ENCODE measurements at places on chromosomes 13 and 19.
A peak's percentile ranks its signal among the peaks of the same experiment; 100 is the strongest.

GRCh38 chr19:43595605-43595998 lies 332 bp downstream of the IRGQ start:
- no peak for DNase-seq

GRCh38 chr13:114103801-114104654 lies 28.4 kb downstream of the RASA3 start:
- peak; percentile 29 for DNase-seq

GRCh38 chr19:12987781-12988180 lies 7.5 kb upstream of the NFIX start:
- DNase-seq, result no peak

- no peak for DNase-seq
These were observed 19.7 kb upstream of the GTF3A start for GRCh38 chr13:27404680-27405079.

DNA sequence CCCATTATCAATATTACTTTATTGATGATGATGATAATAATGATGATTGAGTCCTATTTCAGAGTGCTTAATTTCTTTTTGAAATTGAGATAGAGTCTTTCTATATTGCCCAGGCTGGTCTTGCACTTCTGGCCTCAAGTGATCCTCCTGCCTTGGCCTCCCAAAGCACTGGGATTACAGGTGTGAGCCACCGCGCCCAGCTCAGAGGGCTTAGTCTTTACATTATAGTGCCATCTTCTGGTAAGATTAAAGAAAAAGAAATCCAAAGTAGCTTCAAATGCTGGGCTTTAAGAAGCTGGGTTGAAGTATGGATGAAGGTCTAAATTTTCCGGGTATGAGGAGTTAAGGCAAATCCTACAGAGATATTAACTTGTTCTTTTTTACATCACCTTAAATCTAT lies 3.4 kb upstream of the ZNF333 start:
- DNase-seq, result peak; percentile 42

DNA sequence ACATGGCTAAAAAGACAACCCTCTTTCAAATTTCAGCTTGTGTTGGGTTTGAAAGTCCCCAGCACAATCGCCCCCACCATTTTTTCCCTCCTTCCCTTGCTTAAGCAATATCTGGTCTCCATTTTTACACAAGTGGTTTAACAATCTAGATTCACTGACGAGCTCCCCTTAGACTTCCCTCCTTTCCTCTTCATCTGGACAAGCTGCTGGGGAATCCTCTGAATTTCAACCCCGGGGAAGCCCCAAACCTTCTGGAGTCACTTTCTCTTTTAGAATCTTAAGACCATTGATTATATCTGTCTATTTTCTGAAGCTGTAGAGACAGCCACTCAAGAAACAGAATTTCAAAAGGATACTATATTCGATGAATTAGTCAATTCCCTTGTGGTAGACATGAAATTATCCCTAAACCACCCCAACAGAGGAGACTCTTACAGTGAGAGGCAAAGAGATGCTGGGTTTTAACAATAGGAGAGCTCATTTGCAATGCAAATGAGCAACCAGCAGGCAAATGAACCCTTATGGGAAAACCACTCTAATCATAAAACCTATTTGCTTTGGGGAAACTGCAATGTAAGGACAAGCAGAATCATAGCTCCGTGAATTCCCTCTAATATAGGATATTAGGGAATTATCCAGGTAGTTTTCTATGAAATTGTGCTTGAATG lies 78.9 kb downstream of the TEX26 start:
- no peak for DNase-seq

- no peak for DNase-seq
These were observed 2.4 kb downstream of the CD320 start for GRCh38 chr19:8305798-8306197.

DNA sequence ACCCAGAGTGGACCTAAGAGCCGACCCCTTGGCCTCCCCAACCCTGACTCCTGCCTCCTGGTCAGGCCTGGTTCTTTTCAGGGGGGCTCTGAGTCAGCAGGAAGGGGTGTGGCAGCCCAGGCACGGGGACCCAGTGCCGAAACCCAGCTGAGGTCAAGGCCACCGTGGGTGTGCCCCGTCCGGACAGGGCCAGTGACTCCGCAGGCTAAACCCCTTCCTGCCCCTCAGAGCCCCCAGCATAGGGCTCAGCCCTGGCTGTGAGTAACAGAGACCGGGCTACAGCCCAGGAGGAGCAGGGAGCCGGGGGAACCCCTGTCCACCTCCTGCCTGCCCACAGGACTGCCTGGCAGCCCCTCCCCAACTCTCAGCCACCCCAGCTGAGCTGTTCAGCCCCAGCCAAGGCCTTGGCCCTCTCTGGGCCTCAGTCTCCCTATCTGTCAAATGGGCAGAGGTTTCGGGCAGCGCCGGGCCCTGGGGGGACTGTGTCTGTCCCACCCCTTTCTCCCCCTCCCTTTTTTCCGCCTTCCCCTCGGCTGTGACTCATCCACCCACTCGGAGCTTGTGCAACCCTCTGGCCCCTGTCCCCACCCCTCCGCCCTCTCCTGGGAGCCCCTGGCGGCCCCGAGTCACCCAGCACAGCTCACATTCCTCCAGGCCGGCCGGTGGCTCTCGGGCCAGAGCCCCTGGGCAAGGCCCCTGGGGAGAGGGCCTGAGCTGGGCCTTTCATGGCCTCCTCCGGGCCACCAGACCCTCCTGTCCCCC lies 8.6 kb downstream of the ZBTB7A start:
- DNase-seq, result peak; percentile 80

DNA sequence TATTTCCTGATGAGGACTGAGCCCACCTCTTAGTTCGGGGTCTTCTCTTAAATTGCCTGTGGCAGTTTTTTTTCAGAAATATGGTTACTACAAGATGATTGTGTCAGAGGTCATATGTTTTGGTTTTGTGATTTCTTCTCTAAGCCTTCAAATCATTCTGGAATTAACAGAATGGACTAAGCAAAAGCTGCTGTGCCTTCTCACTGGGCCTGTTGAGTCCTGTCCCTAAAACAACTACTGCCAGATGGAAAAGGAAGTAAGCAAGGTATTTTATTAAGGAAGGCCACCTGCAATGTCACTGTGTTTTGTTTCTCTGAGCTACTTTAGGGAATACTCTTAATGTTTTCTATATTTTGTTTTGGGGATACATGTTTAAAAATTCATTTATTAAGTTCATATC lies 470.8 kb downstream of the PCDH20 start:
- DNase-seq, result no peak

DNA sequence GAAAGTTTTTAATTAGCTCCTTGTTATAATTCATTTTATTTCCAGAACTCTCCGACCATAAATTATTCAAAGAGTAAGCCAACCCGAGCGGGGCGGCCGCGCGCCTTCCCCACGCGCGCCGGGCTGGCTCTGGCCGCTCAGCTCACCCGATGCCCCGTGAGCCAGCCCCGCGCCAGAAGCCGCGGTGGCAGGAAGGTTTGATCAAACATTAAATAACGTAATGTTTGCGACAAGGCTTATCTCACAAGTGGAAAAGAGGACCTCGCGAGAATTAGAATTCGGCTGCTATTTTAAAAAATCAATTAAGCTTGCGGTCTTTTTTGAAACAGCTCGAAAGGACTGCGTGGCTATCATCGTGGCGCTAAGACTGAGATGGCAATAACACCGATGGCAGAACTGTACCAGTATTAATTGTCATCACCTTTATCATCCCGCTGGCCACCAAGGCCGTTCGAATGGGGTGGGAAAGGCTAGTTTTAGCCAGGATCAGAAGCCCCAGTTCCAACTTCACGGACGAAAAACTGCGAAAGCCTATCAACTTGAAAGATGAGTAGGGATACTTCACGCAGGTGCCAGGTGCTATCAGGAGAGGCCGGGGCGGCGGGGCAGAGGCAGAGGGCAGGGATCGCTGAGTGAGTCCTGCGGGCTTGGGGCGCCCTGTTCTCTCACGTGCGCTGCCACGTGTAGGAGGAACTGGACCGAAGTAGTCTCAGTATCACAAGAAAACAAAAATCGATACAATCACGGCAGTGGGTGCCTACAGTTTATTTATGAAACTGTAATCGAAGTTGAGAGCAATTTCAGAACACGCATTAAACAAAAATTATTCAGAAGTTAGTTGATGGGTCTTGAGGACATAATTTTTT lies 6.4 kb downstream of the POU4F1 start:
- no peak for DNase-seq

GRCh38 chr13:48575031-48575430 lies 42.2 kb upstream of the RCBTB2 start:
- DNase-seq, result no peak

- no peak for DNase-seq
These were observed 4.4 kb downstream of the PLEKHJ1 start for GRCh38 chr19:2231621-2232221.

DNA sequence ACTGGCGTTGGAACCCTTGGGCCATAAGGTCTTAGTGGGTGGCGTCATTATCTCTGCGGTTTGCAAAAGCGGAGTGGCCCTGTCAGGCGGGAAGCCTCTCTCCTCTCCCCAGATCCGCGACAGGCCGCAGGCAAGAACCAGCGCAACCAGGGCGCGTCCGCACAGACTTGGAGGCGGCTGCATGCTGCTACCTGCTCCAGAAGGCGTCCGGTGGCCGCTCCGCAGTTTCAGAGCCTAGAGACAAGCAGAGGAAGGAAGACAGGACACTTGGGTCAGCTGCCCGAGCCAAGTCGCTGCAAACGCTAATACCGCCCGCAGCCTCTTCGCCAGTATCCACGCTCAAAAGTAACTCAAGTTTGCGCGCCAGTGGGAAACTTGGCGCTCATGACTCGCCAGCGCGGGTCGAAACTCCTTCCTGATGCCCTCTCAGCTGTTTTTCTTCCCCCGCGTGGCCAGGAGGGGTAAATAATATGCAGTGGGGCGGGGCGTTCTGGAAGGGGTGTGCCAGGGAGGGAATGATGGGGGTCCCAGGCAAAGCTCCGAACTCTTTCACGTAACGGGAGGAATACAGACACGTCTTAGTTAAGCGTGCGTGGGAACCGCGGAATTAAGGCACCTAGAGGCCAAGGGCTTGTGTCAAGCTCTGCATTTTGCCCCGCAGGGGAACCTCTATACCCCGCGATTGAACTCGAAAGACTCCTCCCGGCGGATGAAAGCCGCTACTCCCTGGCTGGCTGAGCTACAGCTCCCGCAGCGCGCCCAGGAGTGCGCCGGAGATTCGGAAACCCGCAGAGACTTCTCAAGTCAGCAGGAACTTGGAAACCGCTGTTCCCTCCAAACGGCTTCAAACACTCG lies at the start of gene EDNRB:
Gene EDNRB (minus strand): TSS at position 441 of the 855 bp plus-strand sequence. CDS start 258 bp downstream, at position 183.
- peak; percentile 29 for DNase-seq

GRCh38 chr19:55907286-55907685 lies 24.9 kb downstream of the NLRP13 start:
- DNase-seq, result no peak

GRCh38 chr13:100235311-100235901 lies 146.5 kb downstream of the PCCA start:
- no peak for DNase-seq

GRCh38 chr13:75633285-75633684 lies 2.8 kb upstream of the LMO7 start:
- DNase-seq, result no peak

- no peak for DNase-seq
These were observed 1.7 kb downstream of the ANO8 start for GRCh38 chr19:17332677-17333581.

DNA sequence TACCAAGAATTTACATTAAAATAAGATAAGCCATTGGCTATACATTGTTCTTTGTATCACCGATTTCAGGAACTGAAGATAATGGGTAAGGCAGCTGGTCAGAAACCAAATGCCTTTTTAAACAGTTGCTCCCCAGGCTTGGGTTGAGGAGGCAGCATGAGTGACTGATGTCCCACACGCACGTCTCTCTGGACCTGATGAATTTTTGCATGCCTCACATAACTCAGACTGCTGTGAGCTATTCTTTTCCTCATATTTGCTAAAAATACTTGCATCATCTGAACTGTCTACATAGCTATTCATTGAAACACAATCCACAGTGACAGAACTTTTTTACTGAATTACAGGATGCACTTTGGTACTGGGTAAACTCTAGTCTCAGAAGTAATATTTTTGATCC lies 123.6 kb upstream of the MAB21L1 start:
- no peak for DNase-seq

- DNase-seq, result no peak
These were observed 232.2 kb downstream of the TUBA3C start for GRCh38 chr13:18949489-18949761.

- DNase-seq, result peak; percentile 74
These were observed 6.7 kb upstream of the ZNF761 start for GRCh38 chr19:53424968-53425597.

GRCh38 chr13:59744747-59745391 lies 418.9 kb downstream of the DIAPH3 start:
- DNase-seq, result no peak

GRCh38 chr19:12695997-12696365 lies 450 bp downstream of the FBXW9 start:
- DNase-seq, result no peak

GRCh38 chr13:95533545-95534160 lies 18.9 kb upstream of the CLDN10 start:
- no peak for DNase-seq

DNA sequence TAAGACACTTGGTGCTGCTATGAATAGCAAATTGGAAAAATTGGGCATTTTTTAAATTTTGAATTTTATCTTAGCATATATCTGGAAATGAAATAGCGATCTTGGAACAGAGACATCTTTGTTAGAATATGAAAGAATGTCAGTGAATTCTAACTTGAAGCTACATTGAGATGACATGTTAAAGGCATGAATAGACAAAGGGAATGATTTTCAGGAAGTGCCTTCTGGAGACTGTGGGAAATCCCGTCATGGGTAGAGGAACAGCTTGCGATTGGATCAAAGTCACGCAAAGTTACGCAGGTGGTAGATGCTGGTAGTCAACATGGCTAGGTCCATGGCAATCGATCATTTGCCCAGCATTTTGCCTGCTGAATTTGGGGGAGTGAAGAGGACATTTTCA lies 43.5 kb downstream of the LRCH1 start:
- DNase-seq, result no peak

- no peak for DNase-seq
These were observed 32.8 kb downstream of the IGFL2 start for GRCh38 chr19:46180701-46181387.

- DNase-seq, result no peak
These were observed 1.6 kb upstream of the TTC9B start for GRCh38 chr19:40219721-40220276.

GRCh38 chr19:44592451-44592890 lies 20.9 kb upstream of the IGSF23 start:
- no peak for DNase-seq

GRCh38 chr13:48567515-48568369 lies 34.9 kb upstream of the RCBTB2 start:
- DNase-seq, result no peak

Data from activated T-cell treated with anti-CD3 and anti-CD28 coated beads, Interleukin-2, amount 50 U/mL, for 24 hours (primary cell).